Stimulated activated naive CD8-positive, alpha-beta T cell treated with anti-CD3 and anti-CD28 coated beads, Interleukin-15, amount 100 ng/mL, for 72 hours (primary cell): ENCODE measurements at places on chromosomes 7 and 10.

DNA sequence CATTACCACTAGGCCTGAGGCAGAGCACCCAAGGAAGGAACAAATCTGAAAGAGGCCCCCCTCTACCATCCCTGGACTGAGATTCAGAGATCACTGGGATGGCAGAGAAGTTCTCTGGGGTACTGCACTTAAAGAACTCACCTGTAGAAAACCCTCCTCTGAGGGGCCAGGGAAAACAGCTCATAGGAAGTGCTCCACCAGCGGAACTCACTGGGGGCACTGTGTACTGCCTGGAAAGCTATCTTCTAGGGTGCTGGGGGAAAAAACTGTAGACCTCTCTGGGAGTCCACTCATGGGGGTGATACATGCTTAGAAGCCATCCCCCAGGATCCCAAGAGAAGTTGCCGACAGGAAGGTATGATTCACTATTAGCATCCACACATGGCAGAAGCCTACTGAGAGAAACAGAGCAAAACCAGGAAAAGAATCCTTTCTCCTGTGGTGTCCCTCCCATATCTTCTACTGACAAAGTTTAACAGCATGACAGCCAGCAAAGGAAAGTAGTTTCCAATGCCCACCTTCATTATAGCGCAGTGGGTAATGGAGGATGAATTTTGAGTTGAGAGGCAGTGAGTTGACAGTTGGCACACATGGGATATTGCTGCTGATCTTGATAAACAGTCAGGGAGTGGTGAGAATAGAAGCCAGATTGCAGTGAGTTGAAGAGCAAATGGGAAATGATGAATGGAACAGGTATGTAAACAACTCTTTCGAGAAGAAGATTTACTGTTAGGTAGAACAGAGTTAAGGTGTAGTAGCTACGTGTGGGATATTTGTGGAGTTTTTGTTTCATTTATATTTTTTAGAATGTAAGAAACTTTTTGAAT, 20.9 kb downstream of the ANKIB1 start:
- no peak for DNase-seq

GRCh38 chr7:147658392-147658967, 932.1 kb upstream of the C7orf33 start:
- no peak for DNase-seq

DNA sequence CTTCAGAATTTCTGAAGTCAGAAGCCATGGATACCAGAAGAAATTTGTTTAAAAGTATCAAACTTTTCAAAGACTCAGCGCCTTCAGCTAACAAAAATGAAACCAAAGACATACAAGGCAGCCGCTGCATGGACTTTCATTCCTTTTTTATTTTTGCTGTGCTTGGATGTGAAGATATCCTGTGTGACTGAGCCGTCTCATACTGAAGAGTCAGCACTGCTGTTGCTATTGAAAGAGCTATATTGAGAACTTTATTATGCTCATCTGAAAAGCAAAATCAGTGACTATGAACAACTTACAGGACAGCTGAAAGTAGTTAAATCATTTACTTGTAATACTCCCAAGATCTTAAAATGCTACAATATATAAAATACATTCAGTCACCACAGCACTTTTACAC, 809.2 kb downstream of the NXPH1 start:
- DNase-seq = no peak

DNA sequence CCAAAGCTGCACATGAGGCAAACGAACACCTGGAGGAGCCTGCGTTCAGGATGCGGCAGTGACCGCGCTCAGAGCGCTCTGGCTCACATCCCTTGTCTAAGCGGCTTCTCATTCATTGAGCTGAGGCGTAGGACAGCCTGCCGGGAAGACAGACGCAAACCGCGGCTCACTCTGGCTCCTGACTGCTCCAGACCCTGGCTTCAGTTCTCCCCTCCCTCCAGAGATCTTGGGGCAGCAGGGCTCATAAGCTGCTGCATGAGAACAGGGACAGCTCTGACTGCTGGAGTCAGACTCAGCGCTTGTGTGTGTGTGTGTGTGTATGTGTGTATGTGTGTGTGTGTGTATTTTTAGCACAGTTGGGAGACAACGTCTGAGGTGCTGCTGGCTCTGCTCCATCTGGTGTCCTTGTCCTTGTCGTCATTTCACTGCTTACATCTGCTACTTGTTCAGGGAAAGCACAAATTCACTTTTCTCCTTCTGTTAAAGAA, 15.8 kb upstream of the LYZL2 start:
- DNase-seq = no peak

DNA sequence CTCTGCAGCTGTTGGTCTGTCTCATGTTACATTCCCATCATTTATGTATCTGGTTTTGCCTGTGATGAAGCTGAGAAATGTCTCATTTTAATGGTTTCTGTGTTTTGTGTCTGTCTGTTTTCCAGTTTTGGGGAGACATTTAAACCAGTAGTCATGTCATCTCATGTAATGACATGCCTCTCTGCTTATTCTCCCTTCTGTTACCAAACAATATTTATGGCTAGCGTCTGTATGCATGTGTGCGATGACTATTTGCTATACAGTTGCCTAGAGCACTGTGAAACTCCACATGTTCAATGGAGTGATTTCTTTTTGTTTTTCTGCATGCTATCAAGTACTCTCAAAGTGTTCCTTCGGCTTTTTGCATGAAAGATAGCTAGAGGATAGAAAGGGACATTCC, 132.0 kb downstream of the ST7 start:
- DNase-seq = no peak

DNA sequence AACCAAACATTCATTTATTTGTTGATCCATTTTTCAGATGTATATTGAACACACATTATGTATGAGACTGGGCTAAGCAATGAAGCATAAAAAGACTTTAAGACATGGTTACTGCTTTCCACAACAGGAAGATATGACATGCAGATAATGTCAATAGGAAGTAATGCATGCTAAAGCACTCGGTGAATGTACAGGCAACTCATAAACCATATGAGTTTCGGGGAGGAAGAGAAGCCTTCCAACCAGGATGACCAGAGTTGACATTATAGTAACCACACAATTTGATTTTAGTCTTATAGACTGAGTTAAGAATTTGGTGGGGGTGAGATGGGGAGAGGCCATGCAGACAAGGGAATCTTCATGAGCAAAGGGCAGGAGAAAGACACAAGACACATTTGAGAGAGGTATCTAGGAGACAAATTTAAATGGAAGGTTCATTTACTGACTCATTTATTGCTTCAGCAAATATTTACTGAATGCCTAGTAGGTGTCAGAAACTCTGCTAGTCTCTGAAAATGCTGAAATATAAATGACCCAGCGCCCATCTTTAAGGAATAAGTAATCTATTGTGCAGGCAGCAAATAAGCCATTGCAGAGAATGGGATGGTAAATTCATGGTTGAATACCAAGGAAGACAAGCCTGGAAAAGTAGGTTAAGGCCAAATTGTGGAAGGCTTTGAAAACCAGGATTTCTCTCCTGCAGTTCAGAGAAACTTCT, 19.0 kb upstream of the SLK start:
- DNase-seq = no peak

DNA sequence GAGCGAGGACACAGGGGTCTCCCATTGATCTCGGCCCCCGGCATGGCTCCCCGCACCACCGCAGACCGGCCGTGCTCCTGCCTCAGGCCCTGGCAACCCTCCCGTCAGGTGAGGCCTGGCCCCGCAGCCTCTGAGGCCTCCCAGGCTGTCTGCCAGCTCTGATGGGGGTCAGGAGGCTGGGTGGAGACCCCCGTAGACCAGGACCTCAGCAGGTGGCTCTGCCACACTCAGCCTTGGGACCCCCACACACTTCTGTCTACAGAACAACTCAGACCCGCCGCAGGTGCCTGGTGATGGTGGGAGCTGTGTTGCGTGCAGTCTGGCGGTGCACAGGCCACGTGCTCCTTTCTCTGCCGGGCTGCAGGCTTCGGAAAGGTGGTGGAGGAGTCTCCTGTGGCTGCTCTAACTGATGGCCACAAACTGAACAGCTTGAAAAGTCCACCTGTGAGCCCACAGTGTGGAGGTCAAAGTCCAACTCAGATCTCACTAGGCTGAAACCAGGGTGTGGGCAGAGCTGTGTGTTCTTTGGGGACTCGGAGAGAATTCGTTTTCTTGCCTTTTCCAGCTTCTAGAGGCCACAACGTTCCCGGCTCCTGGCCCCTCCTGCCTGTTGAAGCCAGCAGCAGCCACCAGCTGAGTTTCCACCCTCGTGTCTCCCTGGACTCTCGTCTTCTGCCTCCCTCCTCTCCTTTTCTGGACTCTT, 62.5 kb downstream of the PWWP2B start:
- DNase-seq = no peak

GRCh38 chr7:5388905-5389433, 34.7 kb downstream of the TNRC18 start:
- no peak for DNase-seq

DNA sequence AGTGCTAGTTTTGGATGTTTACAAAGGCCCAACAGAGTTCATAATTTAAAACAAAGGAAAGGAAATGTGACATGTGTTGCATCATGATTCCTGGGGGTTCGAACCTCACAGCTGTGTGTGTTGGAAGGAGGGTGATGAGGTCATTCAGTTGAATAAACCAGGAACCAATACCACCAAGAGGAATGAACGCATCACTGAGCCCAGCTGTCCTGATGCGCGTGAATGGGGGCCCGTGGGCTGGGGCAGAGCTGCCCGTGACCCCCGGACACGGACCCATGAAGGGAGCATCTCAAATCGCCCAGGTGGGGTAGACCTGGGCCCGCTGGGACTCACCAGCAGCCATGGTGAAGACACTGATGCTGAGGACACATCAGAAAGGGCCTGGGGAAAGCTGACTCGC, 33.0 kb downstream of the BRI3 start:
- DNase-seq = no peak

- no peak for DNase-seq
Observed at GRCh38 chr7:41709621-41710020, 6.7 kb upstream of the INHBA start.

GRCh38 chr7:103149808-103150180, 895 bp upstream of the NAPEPLD start:
- no peak for DNase-seq

DNA sequence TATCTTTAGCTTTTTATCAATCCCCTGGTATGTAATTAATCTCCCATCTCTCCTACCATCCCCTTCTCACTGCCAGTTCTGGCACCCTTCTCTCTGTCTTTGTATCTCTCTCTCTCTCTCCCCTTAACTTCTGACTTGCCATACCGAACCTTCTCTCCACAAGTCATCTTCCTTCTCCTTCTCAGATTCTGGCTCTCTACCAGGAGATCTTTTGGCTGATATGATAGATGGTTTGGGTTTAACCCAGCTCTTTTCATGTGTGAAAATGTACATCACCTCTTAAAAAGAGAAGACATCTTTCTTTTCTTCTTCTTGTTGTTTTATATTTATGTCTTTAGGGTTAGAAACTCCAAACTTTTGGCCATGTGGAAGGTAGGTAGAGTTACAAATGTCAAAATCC, 196.7 kb downstream of the HGF start:
- no peak for DNase-seq

DNA sequence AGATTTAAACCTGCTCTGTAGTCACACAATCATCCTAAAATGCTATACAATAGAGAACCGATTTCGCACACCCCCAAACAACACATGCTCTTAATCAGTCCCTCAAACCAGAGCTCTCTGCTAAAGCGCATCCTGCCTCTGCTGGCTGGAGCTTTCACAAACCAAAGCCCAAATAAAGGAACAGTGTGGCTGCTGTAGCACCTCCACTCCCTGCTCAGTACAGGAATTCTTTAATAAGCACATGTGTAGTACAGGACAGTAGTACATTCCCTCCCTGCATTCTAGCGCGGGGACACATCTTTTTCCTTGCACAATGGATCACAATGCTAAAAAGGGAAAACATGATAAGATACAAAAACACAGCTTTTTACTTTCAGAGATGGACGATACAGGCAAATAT, 684.6 kb downstream of the MAGI2 start:
- DNase-seq = no peak

DNA sequence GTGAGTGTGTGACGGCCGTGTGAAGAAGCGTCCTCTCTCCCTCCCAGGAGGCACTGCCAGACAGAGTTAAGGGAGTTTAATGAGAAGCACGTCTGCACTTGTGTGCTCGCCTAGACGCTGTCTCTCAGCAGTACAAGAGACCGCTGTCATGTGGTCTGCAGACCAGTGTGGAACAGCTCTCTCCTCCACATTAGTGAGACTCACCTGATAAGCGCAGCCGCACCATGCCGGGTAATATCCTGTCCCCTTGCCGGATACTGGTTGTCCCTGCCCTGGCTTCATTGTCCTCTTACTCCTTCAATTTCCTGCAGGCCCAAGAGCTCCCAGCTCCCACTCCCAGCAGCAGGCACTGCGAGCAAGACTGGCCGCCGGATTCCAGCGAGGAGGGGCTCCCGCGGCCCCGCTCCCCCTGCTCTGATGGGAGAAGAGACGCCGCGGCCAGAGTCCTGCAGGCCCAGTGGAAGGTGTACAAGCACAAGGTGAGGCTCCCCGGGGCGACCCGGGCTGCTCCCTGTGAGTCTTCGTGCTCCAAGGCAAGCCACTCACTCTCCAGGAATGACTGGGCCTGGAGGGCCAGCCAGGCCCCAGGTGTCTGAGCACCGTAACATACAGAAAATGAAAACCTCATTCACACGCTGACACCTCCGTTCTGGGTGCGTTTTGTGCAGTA, 33.5 kb upstream of the TTYH3 start:
- DNase-seq = no peak

- DNase-seq = no peak
Observed at GRCh38 chr7:121595758-121596696, 199.9 kb upstream of the FAM3C start.

- DNase-seq = no peak
Observed at GRCh38 chr7:12297283-12298108, 86.4 kb downstream of the TMEM106B start.

DNA sequence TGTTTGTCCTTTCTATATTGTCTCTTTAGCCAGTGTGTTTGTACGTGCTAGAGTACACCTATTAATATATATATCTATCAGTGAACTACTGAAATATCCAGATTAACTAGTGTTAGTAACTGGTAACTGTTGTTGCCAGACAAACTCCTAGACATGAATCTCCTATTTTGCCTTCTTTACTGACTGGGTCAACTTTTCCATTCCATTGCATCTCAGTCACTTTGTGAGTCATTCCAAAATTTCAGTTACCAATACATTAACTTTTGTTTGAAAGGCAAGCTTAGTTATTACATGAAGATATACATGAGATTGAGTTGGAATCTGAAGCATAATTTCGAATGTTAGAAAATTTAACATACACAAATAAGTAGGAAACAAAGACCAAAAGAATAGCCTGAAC, 51.4 kb downstream of the BTAF1 start:
- DNase-seq = no peak

DNA sequence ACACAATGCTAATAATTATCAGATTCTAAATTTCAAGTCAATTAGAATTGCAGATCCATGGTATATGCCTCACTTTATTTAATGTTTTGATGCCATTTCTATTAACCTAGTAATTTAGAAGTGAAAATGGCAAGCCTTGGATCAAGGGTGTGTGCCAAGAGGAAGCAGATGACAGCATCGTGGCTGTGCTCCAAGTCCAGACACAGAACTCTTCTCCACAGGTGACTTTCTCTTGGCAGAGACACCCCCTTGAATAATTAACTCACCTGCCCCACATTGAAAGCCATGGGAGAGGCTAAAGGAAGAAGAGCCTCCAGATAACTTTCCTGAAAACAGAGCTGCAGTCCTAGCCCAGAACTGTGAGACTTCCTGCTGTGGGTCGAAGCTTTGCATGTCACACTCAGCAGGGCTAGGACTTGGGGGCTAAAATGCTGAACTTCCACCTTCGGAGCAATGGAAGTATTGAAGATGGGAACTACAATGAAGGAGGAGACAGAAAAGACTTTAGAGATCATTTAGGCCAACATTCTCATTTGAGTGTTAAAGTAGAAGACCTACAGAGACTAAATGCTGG, 996 bp upstream of the C10orf90 start:
- DNase-seq = no peak
